ENCODE measurements at places on chromosomes 16 and 17.

DNA sequence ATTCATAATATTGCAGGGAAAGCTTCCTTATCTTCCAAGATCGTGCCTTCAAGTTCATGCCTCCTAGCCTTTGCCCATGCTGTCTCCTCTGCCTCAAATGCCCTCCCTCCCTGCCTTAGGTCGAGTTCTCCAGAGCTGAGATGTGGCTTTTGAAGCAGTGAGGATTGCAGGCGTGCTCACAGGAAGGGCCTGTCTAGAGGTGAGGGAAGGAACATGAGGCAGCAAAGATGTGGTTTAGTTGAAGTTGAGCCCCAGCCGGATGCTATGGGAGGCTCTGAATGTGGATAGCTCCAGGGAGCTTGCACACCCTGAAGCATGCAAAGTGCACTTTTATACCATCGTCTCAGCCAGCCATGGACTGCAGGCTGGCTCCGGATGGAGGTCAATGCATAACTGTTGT is 754.6 kb upstream of the EEF2KMT start:
- no peak for DNase-seq

GRCh38 chr16:17777408-17777863 is 306.7 kb upstream of the XYLT1 start:
- no peak for DNase-seq

GRCh38 chr16:3161235-3162018 is 26.6 kb upstream of the OR1F1 start:
- DNase-seq = peak; percentile 34

- DNase-seq = no peak
These were observed 9.5 kb upstream of the RAPGEFL1 start for GRCh38 chr17:40167685-40168261.

DNA sequence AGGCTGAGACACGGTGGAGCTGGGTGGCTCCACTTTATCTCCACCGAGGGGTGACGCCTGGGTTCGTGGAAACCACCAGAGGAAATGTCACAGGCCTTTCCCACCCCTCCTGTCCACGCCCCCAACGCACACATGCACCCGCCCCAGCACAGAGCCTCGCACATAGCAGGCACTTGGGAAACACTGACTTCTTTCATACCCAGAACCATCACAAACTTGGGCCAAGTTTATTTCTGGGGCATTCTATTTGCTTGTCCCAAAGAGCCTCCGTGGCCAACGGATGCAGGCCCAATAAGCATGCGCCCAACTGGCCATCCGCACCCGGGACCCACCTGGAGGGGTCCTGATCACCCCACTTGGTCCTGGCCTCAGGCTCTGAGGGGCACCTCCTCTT is 3.3 kb downstream of the BCAR1 start:
- no peak for DNase-seq

DNA sequence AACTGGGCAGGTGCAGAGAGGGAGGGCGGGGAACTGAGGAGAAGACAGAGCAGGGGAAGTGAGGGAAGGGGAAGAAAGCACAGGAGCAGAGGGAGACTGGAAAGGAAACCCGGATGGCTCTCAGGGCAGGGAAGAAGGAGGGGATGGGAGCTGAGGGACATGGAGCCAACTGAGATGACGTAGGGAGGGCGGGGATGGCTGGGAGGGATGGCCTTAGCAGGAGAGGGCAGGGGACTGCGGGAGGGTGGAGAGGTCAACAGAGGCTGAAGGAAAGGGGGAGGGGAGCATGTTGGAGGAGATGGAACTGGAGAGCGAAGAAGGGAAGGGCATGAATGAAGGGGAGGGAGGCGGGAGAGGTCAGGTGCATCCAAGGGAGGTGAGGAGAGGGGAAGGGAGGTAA is 81.9 kb downstream of the KCNJ12 start:
- DNase-seq = no peak

GRCh38 chr17:64028874-64029464 is 8.5 kb upstream of the ICAM2 start:
- DNase-seq = no peak

- DNase-seq = no peak
These were observed 12.4 kb downstream of the RNF40 start for GRCh38 chr16:30774367-30775130.

DNA sequence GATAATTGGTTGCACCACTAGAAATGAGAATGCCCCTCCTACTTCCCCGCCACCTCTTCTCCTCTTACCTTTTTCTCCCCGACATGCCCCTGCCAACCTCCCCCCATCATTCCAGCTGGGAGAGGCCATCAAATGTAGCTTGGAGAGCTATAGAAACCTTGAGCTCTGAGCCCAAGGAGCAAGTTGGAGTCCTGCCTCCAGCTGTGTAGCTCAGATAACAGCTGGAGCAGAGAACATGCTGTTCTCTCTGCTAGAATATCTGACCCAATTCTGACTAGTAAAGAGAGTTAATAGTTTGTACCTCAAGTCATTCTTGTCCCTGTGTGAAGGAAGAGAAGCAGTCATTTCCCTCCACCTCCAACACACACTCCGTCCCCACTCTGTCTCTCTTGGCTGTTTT is 490.3 kb downstream of the MAF start:
- DNase-seq = no peak

DNA sequence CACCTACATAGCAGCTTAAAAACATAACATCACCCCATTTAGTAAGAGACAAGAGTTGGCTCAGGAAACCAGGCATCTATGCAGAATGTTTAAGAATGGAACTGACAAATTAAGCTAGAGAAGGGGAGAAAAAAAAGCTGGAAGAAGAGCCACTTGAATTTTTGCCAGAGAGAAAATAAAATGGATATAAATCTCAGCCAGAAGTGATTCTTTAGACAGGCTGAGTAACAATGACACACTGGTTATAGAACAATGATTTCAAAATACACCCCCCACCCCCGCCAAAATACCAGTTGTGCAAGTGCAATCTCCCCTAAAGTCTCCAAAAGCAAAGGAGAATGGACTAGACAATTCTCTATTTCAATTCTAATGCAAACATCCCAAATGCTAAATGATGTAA is 22.4 kb downstream of the LSM12 start:
- DNase-seq = no peak

DNA sequence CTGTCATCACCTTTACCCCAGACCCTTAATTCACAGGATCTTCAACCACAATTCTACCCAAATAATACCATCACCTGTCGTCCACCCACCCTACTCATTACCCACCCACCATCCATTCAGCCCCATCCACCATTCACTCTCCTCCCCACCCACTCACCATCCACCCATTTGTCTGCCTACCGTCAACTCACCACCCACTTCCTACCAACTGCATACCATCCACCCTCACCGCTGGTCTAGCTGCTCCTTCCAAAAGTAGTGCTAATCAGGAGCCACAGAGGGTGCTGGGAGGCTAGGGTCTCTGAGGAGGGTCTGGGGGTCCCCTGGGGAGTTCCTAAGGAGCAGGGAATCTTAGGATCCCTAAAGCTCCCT is 12.0 kb upstream of the IGFBP4 start:
- DNase-seq = no peak

DNA sequence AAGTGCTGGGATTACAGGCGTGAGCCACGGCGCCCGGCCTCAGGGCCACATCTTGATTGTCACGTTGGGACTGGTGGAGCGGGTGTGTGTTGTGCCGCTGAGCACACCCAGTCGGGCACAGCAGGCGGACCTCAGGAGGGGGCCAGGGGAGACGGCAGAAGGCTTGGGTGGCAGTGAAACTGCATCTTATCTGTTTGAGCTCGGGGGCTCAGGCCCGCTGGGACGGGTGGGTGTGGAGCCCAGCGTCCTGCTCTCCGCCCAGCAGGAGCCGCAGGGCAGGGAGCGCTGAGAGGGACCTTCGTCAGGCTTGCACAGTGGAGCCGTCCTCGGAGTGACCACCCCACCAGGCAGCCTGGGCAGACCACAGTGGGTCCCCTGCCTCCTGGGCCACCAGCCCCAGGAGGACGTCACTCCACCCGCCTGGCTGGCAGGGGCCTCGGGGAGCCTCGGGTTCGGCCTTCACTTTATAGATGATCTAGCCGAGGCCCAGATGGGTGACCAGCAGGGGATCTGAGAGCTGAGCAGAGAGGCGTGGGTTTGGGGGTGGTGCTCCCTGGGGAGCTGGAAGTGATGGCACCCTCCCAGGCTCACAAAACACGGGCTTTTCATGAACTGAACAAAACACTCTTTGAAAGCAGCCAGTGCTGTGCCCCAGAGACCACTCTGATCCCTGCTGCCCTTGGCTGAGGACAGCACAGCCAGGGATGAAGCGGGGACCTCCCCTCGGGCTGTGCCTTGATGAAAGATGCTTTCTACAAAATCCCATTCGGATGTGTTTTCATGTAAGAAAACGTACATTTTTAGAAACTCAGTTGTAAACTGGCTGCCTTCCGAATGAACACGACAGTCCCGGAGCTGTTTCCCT is 181.1 kb downstream of the SEC14L1 start:
- DNase-seq = no peak

GRCh38 chr16:78298986-78299385 is 199.5 kb downstream of the WWOX start:
- DNase-seq = no peak

DNA sequence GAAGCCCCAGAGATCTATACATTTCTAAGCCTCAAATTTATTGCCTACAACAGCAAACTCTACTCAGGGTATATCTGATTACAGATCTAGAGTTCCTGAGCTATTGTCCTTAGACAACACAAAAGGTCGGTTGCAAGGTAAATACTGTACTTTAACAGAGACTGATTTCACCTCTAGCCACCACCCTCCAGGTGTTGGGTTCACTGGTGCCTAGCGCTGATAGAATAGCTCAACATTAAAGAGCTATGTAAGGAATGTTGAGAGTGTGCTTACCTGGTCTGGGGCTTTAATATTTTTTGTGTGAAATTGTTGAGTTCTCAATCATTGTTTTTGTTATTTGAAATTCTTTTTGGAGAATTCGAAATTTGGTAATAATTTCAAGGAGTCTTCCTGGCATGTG is 277.0 kb upstream of the PSMD7 start:
- DNase-seq = no peak

DNA sequence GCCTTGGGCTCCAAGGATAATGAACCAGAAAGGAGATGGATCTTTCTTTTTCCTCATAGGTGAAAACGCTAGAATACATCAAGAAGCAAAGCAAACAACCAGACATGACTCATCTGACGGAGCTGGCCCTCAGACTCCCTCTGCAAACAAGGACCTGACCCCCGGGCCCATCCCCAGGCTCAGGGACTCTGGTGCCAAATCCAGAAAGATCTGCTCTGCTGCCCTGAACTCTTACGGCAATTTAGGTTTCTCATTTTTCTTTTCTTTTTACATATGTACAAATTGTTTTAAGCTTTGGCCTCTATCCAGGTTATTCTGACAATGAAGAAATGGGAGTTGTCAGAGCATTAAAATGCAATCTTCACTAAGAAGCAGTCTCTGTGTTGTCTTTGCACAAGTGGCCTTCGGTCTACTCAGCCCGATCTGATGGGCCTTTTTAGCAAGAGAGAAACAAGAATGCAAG is 17.7 kb downstream of the KNOP1 start:
- no peak for DNase-seq

DNA sequence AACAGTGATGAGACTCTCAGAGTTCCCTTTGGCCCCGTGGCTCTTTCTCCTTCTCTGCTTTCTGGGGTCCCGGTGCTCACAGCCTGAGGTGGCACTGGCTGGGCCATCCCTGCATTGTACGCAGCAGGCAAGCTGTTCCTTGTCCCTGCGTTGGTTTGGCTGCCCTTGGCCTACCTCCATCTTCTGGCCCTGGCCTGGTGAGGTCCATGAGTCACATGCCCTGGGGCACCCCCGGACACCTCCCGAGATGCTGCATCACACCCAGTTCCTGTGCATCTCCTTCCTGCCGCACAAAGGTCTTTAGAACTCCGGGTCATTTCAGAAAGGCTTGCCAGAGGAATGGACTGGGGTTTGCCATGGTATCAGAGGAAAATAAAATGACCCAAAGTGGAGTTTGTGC is 9.5 kb downstream of the SULT1A2 start:
- DNase-seq = no peak

- DNase-seq = no peak
These were observed 79.4 kb downstream of the PRKCA start for GRCh38 chr17:66381701-66382362.

DNA sequence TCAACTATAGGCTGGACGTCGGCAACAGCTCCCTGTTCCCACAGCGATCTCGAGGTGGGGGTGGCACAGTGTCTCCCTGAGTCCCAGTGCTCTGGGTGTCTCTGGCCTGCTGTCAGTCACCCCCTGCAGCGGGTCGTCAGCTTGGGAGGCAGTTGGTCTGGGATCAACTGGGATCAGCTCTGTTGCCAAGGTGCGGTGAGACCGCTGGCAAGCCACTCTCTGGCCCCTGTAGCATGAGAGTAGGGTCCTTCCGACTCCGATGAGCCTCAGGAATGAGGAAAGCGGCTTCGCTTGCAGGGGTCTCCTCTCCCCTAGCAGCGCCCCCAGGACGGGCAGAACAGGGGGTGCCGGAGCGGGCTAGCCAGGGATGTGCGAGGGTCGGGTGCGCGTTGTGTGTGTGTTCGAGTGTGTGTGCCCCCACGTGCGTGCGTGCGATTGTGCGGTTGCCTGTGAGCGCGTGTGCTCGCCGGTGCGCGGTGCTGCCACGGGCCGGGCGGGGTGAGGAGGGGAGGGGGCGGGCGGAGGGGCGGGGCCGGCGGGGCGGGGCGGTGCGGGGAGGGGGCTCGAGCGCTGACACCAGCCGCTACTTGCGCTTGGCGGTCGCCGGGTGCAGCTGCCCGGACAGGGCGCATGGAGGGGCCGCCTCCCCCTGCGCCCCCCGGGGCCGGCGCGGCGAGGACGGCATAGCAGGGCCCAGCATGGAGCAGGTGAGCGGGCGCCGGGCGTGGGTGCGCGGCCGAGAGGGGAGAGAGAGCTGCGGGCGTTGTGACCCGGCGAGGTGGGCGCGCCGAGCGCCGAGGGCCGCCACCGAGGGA is 9.4 kb upstream of the ARHGAP23 start:
- no peak for DNase-seq

GRCh38 chr16:69188236-69188549 is 1.2 kb downstream of the SNTB2 start:
- no peak for DNase-seq

DNA sequence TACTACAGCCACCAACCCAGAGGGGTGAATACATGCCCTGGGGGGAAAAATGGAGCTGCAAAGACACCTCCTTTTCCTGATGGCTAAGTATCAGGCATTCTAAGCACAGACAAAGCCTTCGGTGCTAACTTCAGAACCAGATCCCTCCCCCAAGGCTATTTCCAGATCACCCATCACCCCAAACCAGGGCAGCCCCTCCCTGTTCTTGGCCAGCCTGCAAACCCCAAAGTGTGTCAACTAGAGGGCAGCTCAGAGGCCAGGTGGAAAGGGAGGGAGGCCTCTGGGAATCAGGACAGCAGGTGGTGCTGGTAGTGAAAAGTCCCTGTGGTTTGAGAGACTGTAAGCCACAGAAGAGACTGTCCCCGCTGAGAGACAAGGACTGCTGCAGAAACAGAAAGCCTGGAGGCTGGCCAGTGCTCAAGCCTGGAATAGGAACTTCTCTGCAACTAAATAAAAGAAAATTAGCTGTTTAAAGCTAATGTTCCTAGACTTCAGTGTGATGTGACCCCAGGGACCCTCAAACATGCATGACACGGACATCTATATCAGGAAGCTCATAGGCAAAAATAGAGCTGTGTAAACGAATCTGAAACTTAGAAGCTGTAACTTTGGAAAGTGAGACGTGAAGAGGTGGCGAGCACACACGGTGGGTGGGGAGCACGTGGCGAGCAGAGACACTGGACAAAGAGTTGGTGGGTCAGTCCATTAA is 9.1 kb downstream of the TUBG1 start:
- DNase-seq = no peak

GRCh38 chr17:77424585-77425344 is 284.0 kb downstream of the SEC14L1 start:
- DNase-seq = peak; percentile 71

GRCh38 chr16:66190411-66190810 is 176.1 kb upstream of the CDH5 start:
- no peak for DNase-seq

All from mesothelial cell of epicardium (in vitro differentiated cells).